ENCODE measurements at places on chromosomes 3 and 15.

GRCh38 chr3:168080499-168081170 is 15.1 kb downstream of the GOLIM4 start:
- no peak for DNase-seq

DNA sequence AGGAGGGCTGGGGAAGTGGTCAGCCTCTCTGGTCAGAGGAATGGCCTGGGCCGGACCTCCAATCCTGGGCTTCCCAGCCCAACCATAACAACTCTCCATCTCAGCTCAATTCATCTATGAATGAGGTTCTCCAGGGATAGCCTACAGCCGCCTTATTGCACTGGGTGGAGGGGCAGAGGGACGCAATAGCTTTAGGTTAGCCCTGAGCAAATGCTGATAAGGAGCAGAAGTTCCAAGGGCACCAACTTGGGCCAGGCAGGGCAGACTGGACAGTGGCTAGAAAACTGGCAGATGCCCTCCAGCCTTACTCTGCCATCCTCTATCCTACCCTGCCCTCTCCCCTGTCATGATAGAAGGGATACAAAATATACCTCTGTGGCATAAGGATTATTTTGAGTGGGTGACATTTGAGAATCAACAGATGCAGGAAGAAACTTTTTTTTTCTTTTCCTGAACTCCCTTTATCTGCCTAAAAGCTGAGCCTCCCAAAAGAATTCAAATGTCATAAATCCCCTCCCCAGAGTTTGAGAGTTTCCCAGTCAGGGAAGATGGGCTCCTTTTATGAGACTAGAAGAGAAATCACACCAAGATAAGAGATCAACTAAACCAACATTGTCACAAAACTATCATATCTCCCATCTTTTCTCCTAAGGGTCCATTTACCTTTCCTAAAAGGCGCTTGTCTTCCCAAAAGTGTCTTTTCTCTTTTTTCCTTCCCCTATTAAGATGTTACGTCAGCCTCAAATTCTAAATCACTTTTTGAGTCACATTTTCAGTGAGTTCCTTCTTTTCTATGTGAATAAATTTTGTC is 40.4 kb upstream of the C15orf39 start:
- no peak for DNase-seq

- DNase-seq: no peak
These were observed 33.0 kb downstream of the KY start for GRCh38 chr3:134617608-134618477.

DNA sequence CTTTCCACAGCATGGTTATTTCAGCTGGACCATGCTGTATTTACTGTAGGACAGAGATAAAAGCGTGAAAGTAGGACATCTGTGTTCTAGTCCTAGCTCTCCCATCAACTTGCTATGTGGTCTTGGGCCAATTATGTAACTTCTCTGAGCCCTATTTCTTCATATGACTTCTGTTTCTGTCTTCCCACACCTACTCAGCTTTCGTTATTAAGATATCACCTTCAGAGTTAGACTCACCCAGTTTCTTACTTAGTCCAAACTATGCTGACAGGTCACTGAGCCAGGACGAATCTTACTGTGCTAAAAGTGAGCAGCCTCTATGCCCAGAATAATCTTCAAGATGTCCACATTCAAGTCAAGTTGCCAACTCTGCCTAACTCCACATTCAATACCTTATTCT is 283.7 kb downstream of the IL5RA start:
- no peak for DNase-seq

GRCh38 chr15:73483053-73483452 is 40.1 kb downstream of the REC114 start:
- no peak for DNase-seq

- DNase-seq: no peak
These were observed 14.7 kb downstream of the STAB1 start for GRCh38 chr3:52509753-52510328.

GRCh38 chr15:70633103-70633831 is 130.1 kb downstream of the UACA start:
- DNase-seq: no peak

DNA sequence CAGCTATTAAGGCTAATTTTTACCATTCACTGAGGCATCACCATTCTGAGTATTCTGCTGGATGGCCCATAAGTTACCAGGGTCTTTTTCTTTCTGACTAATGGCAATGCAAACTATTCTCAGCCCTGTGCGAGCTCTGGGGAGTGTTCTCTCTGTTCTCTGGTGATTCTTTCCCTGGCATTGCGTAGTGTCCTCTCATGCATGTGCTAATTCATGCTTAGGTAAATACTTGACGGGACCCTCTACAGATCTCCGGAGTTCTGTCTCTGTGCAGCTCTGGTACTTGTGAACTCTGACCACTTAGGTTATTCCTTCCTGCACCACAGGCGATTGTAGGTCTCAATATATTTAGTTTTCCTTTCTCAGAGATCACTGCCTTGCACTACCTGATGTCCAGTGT is 34.8 kb downstream of the UBE2E1 start:
- DNase-seq: no peak

DNA sequence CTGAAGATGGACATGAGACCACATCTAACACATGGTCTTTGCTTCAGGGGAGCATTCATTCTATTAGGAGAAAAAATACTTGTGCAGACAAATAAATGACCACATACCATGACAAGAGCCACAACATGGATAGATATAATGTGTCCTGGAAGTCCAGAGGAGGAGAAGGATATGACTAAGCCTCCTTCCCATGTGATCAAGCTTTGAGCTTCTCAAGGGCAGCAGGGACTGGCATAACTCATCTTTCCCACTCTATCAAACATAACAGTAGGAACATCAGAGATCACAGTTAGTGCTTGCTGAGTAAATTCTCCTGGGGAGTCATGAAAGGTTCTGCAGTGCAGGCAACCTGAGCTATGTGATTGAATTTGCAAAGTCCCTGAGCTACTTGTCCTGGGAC is 86.0 kb upstream of the LPP start:
- peak; percentile 52 for DNase-seq

GRCh38 chr3:53111822-53112221 is 18.4 kb downstream of the RFT1 start:
- no peak for DNase-seq

- no peak for DNase-seq
These were observed 57.1 kb downstream of the AAGAB start for GRCh38 chr15:67197364-67197695.

DNA sequence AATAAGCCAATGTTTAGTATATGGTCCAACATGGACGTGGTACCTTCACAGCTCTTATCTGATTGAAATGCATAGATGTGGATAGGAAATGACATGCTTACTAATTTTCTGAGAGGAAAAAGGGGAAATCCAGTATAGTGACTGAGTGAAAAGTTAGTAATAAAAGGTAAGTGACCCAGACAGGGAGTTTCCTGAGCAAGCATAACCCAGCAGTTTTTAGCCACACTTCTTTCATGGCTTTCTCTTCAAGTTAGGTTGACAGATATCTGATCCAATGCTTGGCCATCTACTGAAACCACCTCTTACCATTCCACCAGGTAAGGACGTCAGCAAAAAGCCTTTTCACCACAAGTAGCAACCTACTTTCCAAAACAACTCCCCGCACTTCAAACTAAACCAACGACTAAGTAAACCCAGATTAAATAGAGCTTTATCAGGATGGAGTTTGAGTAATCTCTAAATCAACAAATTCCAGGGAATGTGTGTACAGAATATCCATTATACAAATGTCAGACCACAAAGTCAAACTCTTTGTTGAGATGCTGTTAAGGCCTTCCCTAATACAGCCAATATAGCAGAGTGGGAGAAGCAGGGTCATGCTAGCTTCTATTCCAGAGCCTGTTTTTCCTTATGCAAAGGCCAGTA is 329.7 kb downstream of the RORA start:
- no peak for DNase-seq

DNA sequence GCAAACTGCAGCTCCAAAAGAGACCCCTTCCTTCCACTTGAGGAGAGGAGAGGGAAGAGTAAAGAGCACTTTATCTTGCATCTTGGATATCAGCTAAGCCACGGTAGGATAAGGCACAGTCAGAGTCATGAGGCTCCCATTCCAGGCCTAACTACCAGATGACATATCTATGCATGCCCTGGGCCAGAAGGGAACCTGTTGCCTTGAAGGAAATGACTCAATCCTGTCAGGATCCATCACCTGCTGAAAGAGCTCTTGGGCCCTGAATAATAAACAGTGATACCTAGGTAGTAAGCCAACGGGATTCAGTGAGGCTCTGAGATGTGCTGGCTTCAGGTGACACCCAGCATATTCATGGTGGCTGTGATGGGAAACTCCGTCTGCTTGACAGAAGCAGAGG is 118.5 kb upstream of the EPHA3 start:
- no peak for DNase-seq

DNA sequence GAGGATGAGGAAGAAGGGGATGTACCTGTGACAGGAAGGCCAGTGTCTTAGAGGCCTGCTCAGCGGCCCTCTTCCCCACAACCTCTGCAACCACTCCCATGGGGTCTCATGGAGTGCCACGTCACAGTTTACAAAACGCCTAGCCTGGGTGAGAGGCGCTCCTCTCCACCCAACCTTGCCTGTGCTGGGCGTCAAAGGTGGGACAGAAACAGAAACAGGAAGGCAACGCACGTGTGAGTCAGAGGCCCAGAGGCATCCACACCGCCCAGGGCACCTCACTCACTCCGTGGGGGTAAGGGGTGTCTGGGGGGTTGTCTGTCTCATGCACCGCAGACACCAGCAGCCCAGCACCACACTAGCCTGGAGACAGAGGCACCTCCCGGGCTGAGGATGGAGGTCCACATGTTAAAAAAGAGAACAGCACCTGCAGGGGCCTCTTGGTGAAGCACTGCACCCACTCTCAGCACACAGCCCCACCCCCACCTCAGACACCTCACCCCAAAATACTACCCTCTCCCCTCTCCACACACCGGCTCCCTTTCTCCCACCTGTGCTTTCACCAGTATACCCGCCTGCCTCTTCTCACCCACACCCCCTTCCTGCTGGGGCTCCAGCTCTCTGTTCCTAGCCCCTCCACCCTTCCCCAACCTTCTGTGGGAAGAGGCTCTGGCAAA is 4.7 kb upstream of the CALML4 start:
- DNase-seq: no peak

GRCh38 chr15:26971271-26972018 is 464 bp downstream of the GABRG3 start:
- no peak for DNase-seq

GRCh38 chr3:71523628-71524027 is 59.9 kb downstream of the FOXP1 start:
- DNase-seq: no peak

- DNase-seq: no peak
These were observed 18.7 kb upstream of the OR4F6 start for GRCh38 chr15:101784644-101785043.

- DNase-seq: peak; percentile 42
These were observed 75.4 kb upstream of the ABHD17C start for GRCh38 chr15:80619680-80620079.

DNA sequence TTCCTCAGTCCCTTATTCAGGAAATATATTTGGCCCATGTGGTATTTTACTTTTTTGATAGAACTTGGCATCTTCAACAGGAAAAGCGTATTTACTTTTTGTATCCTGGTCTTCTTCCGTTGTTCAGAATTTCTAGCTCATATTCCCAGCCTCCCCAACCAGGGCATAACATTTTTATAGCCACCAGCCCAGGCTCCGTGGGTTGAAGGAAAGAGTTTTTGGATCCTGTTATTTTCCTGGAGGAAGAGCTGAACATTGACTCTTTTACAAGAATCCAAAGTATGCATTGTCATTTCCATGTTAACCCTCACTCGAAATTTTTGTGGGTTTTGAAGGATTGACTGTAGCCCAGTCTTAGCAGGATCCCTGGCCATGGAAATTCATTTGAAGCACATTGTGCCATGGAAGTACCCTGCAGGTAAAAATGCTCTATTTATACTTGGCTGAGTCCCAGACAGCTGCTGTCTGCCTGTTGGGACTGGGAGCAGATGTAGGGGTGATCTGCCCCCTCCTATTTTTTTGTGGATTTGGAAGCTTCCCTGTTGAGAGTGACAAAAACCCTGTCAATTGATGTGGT is 98.8 kb downstream of the AKAP13 start:
- no peak for DNase-seq

- no peak for DNase-seq
These were observed 50.7 kb upstream of the TPRG1 start for GRCh38 chr3:189121092-189121491.

GRCh38 chr15:38810686-38811085 is 246.1 kb upstream of the RASGRP1 start:
- DNase-seq: no peak

DNA sequence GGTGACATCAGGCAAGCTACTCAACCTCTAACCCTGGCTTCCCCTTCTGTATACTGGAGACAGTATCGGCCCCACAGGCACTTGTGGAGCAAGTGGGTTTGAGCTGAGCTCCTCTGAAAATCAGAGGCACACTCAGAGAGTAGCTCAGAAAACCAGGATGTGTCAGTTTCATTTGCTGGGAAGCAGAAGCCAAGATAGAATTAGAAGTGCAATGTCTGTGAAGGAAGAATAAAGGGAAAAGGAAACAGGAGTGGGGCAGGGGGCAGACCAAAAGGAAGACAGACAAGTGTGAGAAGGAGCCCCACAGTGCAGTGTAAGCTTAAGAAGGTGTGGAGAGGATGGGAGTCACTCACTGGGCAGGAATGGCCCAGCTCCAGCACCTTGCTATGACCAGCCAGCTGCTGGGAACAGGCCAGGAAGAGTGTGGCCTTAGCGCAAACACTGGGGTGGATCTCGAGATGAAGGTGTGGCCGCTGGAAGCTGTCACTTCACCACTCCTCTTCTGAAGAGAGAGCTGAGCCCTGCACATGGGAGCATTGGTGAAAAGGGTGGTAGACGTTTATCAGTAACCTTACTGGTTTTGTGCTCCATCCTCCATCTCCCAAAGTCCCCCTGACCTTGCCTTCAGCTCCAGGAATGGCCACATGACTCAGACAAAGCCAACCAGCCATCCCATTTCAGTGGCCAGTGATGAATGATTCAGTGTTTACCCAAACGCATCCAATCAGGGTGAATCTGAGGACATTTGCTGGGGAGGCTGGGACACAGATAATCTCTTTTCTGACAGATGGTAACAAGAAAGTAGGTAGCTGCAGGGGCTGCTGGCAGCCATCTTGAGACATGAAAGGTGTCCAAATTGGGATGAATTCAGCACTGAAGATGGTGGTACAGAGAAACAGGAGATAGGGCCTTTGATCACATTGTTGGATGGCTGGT is 108.4 kb downstream of the SHQ1 start:
- DNase-seq: no peak

DNA sequence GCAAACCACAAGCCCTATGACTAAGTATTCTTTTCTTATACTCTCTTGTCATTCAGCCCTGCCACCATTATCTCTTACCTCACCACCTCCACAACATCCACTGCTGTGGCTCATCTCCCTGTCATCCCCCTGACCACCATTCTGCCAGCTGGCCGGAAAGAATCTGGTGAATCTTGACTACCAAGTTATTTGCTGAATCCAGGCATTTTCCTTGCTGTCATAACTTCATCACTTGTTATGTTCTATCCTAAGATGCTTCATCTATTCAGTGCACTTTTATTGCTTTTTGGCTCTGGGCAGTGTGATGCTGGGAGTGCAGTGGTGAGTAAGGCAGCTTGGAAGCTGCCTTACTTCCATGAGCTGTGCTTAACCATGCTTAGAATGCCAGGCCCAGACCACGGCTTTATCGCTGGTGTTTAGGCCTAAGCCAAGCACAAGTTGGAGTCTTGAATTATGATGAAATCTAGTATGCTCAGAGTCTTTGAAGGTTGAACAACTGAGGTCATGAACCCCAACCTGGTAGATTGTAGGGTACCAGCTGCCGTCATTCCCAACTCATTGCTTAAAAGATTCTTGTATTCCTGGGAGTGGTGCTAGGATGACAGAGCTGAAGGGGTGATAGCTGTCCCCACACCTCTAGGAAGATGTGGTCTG is 27.0 kb upstream of the APH1B start:
- DNase-seq: peak; percentile 80

GRCh38 chr3:49804141-49805041 is 1.3 kb downstream of the INKA1 start:
- DNase-seq: no peak

All from RKO (cell line).